Fibroblast of skin of scalp (primary cell): ENCODE measurements at places on chromosomes 7 and 10.

DNA sequence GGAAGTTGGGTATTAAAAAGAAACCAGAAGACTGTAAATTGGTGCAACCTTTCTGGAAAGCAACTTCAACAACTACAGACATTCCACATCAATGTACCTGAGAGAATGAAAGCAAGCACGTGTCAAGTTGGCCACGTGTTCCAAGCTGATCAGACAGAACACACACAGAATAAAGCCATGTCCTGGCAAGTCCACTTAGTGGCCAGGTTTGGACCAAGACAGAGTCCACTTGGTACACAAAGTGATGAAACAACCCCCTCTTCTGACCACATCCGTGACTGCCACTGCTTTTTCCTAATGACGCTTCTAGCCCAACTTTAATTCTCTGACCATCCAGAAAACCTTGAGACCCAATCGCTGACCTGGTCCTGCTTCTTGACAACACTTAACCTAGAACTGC, 109.4 kb downstream of the ABLIM1 start:
- DNase-seq, result peak; percentile 31

- DNase-seq, result peak; percentile 22
Observed at GRCh38 chr7:103718482-103719061, 270.9 kb downstream of the RELN start.

DNA sequence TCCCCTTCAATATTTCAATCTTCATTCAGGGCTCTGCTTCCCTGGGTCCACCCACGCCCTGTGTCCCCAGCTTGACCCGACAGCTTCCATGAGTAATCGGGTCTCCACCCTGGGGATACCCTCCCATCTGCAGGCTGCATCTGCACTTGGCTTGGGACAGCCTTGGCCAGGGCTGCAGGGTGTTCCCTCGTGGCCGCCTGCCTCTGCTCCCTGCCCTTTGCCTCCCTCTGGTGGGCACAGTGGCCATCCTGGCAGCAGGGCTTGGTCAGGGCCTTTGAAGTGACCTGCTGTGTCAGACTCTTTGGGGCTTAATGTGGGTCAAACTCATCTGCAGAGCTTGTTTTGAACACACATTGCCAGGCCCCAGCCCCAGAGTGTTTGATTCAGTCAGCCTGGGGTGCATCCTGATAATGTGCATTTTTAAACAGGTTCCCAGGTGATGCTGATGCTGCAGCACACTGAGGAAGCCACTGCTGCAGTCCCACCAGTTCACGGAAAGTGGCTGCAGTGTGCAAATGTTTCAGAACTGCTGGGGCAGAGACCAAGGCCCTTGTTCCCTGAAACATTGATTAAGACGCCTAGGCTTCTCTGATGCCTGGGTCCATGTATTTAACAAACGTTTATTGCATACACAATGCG, 80.7 kb upstream of the SEC61G start:
- DNase-seq, result peak; percentile 28

DNA sequence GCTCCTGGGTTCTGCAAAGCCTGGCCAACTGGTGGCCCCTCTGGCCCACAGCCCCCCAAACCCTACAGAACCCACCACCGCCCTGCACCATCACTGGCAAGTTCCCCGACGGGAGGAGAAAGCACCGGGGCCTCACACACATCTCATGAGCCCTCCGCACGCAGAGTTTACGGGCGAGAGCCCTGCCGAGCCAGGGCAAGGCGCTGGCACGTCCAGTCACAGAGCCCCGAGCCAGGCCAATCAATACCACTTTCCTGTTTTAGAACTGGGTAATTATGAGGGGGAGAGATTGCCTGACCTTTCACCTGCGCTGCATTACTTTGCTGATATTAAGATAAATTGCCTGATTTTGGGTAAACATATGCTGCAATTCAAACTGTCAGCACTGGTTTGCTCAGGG, 113.3 kb downstream of the EBF3 start:
- DNase-seq, result no peak
